Stimulated activated CD8-positive, alpha-beta memory T cell treated with anti-CD3 and anti-CD28 coated beads, Interleukin-4, amount 100 ng/mL, for 4 hours (primary cell): ENCODE measurements at places on chromosomes 11 and 22.

DNA sequence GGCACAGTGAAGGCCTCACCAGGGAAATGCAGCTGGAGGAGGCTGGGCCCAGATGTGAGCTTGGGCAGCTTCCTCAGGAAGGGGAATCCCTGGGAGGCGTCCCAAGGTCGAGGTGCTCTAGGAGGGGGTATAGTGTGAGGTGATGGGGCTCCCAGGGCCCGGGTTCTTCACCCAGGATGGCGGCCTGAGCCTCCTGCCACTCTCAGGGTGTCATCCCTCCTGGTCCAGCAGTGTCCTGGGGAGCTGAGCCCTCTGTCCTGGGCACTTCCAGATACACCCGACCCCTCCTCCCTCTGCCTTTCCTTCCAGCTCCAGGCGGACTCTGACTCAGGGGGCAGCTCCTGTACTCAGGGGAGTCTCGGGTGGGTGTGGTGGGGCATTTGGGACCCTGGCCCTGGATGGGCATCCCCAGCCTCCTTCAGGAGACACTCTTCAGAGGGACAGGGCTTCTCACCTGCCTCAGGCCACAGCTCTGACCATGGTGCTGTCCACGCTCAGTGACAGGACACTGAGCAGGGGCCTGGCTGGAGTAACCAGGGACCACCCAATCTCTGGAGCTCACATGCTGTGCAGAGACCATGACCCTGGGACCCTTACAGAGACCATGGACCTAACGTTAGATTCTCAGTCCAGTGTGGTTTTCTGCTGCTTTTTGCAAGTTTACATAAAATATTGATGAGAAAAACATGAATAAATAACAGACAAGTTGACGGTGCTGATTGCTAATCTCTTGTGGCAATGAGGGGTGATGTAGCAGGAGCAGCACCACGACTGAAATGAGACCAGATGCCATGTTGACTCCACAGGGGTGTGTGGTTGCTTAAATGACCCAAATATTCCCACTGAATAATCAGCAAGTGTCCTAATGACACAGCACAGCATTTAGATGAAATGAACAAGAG, 101.9 kb downstream of the GGTLC2 start:
- no peak for DNase-seq

GRCh38 chr11:72039031-72039855, 40.5 kb downstream of the IL18BP start:
- no peak for DNase-seq

DNA sequence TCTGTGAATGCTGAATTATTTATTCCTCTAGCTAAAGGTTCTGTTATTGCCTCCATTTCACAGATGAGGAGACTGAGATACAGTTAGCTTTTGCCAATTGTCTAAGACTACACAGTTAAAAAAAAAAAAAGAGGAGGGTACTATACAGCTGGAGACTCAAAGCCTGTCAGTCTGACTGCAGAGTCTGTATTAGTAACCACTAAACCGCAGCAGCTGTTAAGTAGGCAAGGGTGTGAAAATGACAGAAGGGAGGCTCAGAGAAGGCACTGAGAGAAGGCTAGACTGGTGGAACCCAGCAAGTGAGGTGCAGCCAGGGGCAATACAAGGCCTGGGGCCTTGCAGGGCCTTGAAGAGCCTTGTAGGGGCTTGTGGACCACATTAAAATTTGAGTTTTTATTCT, 181.2 kb downstream of the CSNK2A3 start:
- DNase-seq: no peak

- DNase-seq: no peak
Measured at GRCh38 chr11:131300439-131300717, 70.0 kb upstream of the NTM start.

DNA sequence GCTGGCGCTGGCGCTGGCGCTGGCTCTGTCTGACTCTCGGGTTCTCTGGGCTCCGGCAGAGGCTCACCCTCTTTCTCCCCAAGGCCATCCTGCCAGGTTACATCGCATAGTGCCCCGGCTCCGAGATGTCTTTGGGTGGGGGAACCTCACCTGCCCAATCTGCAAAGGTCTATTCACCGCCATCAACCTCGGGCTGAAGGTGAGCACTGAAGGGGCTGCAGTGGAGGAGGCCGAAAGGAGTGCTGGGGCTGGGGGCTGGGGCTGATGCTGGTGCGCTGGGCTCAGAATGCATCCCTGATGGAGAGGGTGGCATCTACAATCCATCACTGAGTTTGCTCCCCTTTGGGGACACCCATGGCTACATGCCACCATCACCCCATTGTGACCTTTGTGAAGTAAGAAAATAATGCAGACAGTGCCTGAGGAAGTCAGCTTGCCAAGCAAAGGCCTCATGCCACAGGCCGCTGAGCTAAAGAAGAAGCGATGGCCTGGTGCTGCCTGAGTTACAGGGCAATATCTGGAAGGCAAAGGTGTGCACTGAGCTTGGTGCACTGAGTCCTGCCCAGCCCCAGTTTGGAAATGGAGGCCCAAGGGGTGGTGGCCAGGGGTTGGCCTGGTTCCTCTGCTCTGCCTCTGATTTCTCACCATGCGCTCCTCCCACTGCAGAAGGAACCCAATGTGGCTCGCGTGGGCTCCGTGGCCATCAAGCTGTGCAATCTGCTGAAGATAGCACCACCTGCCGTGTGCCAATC, 620 bp downstream of the SMPD1 start:
- no peak for DNase-seq

- no peak for DNase-seq
Measured at GRCh38 chr11:77865805-77866204, 44.9 kb downstream of the AAMDC start.

DNA sequence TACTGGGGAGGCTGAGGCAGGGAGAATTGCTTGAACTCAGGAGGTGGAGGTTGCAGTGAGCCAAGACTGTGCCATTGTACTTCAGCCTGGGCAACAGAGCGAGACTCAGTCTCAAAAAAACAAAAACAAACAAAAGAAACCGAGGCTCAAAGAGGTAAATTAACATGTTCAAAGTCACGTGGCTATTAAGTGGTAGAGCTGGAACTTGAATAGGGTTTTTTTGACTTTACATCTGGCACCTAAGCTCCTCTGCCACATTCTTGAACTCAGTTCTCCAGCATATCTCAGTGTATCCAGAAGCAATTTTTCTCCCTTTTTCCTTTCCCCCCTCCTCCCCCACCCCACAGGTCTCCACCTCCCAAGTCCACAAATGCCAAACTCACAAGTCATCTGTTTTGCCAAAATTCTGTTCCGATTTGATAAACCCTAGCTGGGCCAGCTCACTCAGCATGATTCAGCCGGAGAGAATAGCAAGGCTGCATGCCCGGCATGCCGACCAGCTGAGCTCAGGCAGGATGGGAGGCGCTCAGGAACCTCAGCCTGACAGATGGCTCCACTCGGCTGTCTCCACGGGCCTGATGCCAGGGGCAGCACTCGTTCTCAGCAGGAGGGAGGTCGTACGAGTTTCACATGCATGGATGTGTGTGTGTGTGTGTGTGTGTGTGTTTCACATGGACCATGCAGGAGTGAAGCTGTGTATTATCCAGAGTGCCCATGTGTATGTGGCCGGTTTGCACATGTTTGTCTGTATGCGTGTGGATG, 63.2 kb upstream of the RRAS2 start:
- no peak for DNase-seq

GRCh38 chr11:87325490-87325872, 287.7 kb downstream of the TMEM135 start:
- no peak for DNase-seq

DNA sequence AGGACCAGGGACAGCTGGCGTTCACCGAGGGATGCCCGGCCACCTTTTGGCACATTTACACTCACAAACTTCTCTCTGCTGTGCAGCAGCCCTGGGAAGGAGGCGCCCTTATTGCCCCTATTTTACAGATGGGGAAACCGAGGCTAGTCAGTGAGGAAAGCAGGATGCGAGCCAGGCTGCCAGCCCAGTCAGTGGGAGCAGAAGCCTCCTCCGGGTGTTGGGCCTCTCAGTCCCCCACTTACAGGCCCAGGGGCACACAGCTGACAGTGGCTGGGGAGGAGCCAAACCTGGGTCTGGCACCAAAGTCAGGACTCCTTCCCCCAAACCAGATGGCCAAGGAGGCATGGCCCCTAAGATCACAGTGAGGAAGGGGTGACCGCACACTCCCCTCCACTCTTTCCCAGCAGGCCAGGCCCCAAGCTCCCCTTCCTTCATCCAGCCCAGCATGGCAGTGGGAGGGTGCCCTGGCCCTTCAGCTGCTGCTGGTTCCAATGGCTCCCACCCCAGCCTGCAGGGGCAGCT, 121.4 kb upstream of the ANO1 start:
- DNase-seq: no peak

DNA sequence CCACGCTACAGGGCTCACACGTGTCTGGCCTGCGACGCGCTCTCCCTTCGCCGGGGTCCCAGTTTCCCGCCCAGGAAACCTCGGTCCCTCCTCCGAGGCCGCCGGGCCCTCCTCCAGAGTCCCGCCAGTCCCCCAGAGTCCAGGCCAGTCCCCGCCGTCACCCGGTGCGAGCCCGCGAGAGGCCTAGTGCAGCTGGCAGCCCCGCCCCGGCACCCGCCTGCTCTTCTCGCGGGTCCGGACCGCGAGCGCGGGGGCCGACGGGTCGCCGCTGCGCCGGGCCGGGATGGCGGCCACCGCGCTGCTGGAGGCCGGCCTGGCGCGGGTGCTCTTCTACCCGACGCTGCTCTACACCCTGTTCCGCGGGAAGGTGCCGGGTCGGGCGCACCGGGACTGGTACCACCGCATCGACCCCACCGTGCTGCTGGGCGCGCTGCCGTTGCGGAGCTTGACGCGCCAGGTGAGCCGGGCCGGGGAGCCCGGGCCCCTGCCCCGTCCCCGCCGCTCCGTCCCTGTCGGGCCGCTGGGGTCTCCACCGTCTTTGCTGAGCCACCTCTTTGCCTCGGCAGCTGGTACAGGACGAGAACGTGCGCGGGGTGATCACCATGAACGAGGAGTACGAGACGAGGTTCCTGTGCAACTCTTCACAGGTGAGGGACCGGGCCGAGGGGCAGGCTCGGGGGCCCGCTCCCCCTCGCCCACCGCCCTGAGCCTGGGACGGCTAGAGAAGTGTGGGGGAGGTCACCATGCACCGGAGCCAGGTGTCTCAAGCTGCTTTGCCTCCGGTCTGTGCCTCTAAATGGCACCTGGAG, at the start of gene PTPMT1:
Gene PTPMT1, plus strand, starts transcription at position 260 of the 809 bp plus-strand sequence. Its CDS starts 24 bp downstream, at position 284.
- DNase-seq: peak; percentile 18

- no peak for DNase-seq
Measured at GRCh38 chr22:50224071-50224470, 20.8 kb downstream of the TUBGCP6 start.

- DNase-seq: peak; percentile 66
Measured at GRCh38 chr11:118907051-118908042, 18.4 kb downstream of the BCL9L start.

DNA sequence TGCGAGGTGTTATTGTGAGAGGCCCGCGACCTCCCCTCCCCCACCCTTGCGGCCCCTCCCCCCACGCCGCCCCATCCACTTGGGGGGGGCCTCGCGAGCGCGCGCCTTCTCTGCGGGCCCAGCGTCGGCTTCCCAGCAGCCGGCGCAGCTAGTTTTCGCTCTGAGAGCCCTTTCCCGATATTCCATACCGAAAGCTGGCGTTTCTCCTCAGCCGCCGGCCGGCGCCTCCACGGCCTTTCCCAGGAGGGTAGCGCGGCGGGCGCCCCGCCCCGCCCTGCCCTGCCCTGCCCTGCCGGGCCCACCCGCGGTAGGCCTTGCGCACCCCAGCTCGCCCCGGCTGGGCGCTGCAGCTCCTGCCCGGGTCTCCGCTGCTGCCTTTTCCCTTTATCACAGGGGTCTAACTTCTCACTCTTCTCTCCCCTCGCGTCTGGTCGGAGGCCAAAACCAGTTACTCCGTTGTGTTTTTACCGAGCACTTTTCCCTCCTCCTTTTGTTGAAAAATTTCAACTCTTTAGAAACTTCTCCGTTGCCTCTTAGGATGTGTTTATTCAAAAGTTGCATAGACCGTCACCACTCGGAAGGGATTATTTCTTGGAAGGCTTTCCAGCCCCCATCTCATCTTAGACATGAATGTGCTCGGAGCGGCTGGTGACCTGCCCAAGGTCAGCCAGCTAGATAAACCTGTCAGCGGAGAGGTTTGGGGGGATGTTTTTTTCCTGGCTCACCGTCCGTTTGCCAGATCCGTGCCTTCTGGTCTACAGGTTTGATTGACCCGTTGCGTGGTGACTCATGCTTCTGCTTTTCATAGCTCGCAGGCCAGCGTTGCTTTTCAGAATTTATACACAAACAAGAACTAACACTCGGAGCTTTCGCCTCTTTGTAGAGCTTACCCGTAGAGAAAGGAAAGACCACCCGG, 648 bp downstream of the PAFAH1B2 start:
- no peak for DNase-seq

GRCh38 chr11:126172596-126173038, 38.8 kb downstream of the RPUSD4 start:
- no peak for DNase-seq

- no peak for DNase-seq
Measured at GRCh38 chr11:1532014-1532586, 40.0 kb downstream of the DUSP8 start.

- DNase-seq: no peak
Measured at GRCh38 chr11:27409742-27410141, 46.7 kb upstream of the CCDC34 start.

DNA sequence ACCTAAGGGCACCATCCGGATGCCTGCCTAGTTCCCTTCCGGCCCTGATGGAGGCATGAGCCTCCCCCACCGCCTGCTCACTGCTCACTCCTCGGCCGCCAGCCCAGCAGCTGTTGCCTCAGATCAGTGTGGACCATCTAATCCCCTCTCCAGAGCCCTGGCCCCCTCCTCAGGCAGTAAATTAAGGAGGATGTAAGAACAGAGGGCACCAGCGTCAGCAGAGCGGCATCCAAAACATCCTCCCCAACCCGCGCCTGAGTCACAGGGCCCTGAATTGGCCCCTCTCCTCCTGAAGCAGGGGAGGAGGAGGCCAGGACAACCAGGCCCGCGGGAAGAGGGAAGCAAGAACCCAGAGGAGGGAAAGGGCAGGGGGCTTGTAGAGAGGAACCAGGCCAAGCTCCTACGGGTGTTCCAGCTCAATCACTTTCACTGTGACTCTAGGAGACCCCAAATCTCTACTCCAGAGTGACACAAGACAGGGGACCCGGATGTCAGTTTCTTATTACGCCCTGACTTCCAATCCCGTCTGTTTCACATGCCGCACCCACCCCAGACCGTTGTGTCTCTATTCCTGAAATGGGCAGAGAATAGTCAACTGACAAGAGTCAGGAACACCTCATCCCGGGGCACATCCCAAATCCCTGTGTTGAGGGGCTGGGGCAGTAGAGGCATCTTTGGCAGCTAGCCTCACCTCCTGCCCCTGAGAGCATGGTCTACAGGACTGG, 31.3 kb upstream of the MYOD1 start:
- DNase-seq: no peak

- no peak for DNase-seq
Measured at GRCh38 chr22:31561970-31562369, 65.6 kb downstream of the SFI1 start.

DNA sequence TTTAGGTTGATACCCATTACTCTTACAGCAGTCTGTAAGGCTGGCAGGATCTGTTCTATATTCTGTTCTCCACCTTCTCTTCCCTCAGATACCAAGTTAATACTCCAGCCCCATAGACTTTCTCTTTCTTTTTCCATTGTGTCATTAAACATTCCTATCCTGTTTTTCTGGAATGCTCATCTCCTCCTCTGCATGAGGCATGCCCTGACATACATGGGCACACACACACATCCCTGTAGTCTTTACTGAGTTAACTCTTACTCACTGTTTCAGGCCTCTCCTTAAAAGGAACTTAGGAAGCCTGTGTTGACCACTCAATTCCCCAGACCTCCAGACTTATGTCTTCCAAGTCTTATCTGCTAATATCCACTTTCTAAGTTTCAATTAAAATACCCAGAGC, 476.8 kb downstream of the METTL15 start:
- DNase-seq: no peak

GRCh38 chr11:77449060-77449521, 24.8 kb downstream of the PAK1 start:
- no peak for DNase-seq

- DNase-seq: no peak
Measured at GRCh38 chr11:94576306-94576705, 9.1 kb downstream of the PIWIL4 start.
